ENCODE measurements at places on chromosomes 12 and 14.

DNA sequence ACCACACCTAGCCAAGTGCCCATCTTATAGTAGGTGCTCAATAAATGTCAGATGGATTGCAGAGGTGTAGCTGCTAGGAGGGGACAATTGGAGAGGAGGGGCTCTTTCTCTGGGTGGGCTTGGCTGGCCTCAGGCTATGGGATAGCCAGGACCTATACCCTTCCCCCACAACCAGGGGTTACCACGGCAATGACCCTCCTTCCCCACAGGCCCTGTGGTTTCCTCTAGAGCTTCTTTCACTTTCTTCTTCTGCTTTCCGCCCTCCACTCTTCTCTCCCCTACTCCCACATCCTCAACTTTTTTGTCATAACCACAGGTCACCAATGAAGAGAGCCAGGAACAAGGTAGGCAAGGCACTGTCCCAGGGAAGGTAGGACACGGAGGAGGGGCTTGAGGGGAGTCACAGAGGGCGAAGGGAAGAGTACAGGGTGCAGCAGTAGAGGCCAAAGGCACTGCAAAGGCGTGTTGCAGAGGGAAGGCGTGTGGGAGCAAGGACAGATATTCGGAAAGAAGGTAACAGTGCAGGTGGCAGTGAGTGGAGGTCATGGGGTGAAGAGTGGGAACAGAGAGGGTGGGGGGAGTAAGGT is 1.9 kb upstream of the ITGB7 start:
- peak overlapping the region; percentile 19 for H3K27ac ChIP-seq
- H3K36me3 ChIP-seq = no peaks in the 10 kb centered on the region
- no peak overlapping the region for H3K4me3 ChIP-seq
- DNase-seq = no peak
- H3K4me1 ChIP-seq = peaks cover 13% of the 10 kb centered on the region
- H3K27me3 ChIP-seq = no peaks in the 10 kb centered on the region

DNA sequence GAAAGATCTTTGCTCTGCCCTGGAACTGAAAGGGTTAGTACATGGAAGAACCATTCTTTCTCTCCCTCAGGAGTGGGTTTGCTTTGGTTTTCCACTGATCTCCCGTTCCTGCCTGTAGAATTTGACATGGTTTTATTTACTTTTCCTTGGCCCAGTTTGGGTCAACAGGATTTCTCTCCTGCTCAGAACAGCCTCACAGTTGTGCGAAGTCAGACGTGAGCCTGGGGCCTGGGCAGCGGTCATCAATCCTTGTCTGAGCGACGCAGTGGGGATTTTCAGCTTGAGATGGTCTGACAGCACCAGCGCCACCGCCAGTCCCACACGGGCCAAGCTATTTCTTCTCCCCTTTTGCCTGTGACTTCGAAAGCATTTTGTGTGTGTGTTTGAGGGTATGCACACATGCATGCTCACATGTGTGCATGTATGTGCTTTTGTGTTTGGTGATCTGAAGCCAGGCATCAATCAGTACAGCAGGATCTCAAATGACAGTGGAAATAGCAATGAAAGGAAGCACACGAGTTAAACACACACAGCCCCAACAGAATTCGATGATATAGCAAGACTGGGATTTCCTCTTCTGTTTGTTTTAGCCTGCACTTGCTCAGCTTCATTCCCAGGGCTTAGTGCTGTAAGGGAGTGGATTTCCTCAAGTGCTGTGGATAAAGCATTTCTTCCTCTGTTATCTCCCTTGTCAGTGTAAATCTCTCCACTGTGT is 58.3 kb downstream of the SMOC1 start:
- no peaks in the 10 kb centered on the region for H3K27me3 ChIP-seq
- no peak overlapping the region for H3K27ac ChIP-seq
- H3K4me3 ChIP-seq = no peak overlapping the region
- H3K36me3 ChIP-seq = no peaks in the 10 kb centered on the region

- no peaks in the 10 kb centered on the region for H3K4me1 ChIP-seq
- no peaks in the 10 kb centered on the region for H3K36me3 ChIP-seq
- no peak for DNase-seq
Measured at GRCh38 chr14:54211551-54212308, 185.1 kb upstream of the CDKN3 start.

GRCh38 chr12:27859648-27860047 is 79.6 kb upstream of the MANSC4 start:
- no peak for DNase-seq
- H3K4me1 ChIP-seq = no peaks in the 10 kb centered on the region
- no peaks in the 10 kb centered on the region for H3K27me3 ChIP-seq
- no peaks in the 10 kb centered on the region for H3K36me3 ChIP-seq

DNA sequence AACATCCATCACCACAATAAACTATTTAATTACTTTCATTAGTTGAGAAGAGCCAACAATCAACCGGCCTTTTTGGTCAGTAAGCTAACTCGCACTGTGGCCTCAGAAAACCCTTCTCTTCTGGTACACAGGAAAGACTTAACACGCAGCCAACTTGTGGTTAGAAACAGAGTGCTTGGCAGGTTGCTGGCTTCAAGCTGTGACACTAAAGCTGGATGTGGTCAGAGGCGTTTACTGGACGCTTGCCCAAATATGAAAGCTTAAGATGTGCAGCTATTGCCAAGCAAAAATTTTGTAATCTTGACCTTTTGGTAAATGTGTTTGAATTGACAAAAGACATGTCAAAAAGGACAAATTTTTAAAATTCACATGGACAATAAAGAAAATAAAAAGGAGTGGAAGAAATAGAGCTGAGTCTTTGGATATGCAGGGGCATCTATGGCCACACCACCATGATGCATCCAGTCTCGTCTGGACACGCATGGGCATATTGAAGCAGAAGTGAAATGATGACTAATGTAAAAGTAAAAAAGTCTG is 2.6 kb upstream of the KLRK1 start:
- H3K27me3 ChIP-seq = no peaks in the 10 kb centered on the region
- H3K27ac ChIP-seq = no peak overlapping the region
- H3K4me1 ChIP-seq = peaks cover 8% of the 10 kb centered on the region
- DNase-seq = peak; percentile 30

DNA sequence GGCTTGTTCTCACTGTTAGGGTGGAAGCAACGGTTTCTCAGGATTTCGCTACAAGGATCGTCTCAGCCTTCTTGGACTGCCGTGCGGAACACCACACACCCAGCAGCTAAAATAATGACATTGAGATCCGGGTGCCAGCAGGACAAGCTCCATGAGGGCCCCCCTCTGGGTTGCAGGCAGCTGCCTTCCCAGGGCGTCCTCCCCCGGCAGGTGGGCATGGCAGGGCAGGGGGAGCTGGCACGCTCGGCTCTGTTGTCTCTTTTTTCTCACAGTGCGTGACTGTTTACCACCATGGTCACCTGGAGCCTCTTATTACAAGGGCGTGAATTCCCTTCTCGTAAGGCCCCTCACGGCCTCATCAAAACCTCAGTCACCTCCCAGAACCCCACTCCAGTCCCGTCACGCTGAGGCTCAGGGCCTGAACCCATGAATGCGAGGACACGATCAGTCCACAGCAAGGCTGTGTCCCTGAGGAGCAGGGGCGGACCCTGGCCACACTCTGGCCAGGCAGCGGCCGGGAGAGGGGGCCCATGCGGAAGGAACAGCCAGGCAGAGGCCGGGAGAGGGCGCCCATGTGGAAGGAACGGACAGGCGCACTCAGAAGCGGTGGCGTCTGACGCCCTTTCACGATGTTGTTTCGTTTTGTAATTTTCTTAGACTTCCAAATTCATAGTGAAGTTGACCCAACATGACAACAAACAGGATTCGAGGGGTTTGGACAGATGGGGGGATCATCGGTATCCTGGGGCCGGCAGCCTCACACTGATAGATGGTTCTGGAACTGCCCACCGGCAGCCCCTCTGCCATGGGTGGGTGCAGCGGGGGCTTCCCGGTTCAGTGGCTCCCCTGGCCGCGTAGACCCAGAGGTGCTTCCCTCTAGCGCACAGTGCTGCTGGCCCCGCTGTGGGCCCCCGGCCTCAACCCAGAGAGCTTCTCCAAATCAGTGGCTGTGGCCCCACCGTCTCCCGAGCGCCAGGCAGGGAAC is 10.0 kb downstream of the LRCOL1 start:
- peaks cover 35% of the 10 kb centered on the region for H3K4me1 ChIP-seq
- peak; percentile 71 for DNase-seq
- H3K27me3 ChIP-seq = peaks cover 50% of the 10 kb centered on the region
- no peak overlapping the region for H3K27ac ChIP-seq
- peak overlapping the region; percentile 45 for H3K4me3 ChIP-seq

DNA sequence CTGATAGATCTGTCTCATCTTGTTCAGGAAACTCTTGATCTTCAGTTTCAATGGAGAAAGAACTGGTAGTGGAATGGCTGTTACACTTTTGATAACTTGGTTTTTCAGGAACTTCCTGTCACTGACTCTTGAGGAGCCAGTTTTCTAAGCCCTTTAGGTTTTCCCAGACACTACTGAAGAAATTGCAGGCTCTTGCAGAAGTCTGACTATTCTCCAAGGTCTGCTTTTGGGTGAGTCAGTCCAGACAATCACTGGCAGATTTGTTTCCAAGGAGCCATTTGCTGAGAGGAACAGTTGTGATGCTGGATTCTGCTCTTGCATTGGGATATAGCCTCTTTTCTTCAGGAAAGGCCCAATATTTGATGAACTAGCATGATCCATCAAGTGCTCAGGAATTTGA is 468.0 kb downstream of the FUT8 start:
- H3K27me3 ChIP-seq = no peaks in the 10 kb centered on the region
- no peak for DNase-seq
- H3K27ac ChIP-seq = no peak overlapping the region
- no peaks in the 10 kb centered on the region for H3K36me3 ChIP-seq

DNA sequence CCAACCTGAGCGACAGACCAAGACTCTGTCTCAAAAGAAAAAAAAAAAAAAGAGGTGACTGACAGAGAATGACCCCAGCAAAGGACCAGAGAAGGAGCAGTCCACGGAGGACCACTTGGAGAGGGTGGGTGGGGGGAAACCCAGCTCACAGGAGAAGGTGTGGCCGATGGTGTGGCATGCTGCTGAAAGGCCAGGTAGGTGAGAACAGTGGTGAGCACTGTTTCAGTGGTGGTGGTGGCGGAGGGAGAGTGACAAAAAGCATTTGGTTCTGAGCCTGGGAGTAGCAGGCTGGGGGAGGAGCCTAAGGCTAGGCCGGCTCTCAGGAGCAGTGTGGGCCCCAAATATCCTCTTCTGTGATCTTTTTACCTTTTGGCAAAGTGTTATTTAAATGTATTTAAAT is 63.8 kb downstream of the IRF2BPL start:
- no peaks in the 10 kb centered on the region for H3K27me3 ChIP-seq
- no peaks in the 10 kb centered on the region for H3K36me3 ChIP-seq
- H3K4me1 ChIP-seq = peaks cover 10% of the 10 kb centered on the region
- H3K4me3 ChIP-seq = no peak overlapping the region

- no peak overlapping the region for H3K4me3 ChIP-seq
- no peaks in the 10 kb centered on the region for H3K4me1 ChIP-seq
- H3K36me3 ChIP-seq = no peaks in the 10 kb centered on the region
- H3K27me3 ChIP-seq = no peaks in the 10 kb centered on the region
Measured at GRCh38 chr14:58171090-58171489, 19.1 kb upstream of the ARMH4 start.

DNA sequence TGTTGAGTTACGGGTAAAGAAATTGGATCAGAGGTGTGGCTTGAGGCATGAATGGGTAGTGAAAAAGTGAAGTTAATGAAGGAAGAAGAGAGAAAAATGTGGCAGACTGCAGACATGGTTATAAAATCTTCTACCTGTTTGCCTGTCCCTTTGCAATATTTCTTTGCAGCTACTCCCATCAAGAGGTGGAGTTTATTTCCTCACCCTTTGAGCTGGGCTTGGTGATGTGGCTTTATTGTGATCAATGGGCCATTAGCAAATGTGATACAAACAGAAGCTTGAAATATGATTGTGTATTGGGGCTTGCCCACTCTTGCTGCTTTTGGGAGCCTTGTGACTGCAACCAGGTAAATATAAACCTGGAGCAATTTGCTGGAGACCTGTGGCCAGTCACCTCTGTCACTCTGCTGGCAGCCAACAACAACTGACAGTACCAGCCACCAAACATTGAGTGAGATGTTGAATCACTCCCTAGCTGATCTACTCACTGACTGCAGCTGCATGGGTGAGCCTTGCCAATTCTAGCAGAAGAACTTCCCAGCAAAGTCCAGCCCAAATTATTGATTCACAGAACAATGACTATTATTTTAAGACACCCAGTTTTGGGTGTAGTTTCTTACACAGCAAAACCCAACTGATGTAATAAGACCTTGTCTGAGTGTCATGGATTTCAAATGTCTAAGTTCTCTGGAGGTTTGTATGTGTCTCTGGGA is 151.0 kb upstream of the ATP2B1 start:
- H3K27ac ChIP-seq = no peak overlapping the region
- H3K4me1 ChIP-seq = no peaks in the 10 kb centered on the region
- DNase-seq = no peak
- H3K36me3 ChIP-seq = no peaks in the 10 kb centered on the region

DNA sequence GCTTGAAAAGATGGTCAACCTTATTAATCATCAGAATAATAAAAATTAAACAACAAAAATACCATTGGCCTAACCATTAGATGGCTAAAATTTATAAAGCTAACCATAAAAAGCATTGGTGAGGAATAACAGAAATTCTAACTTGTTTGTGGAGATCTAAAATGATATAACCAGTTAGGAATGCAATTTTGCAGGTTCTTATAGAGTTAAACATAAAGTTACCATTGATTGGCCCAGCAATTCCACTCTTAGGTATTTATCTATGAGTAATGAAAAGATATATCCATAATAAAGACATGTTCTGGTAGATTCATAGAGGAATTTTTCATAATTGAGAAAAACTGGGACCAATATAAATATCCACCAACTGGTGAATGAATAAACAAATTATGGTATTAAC is 1098.6 kb downstream of the FSCB start:
- no peak overlapping the region for H3K4me3 ChIP-seq
- DNase-seq = no peak
- H3K36me3 ChIP-seq = no peaks in the 10 kb centered on the region
- no peak overlapping the region for H3K27ac ChIP-seq
- no peaks in the 10 kb centered on the region for H3K4me1 ChIP-seq

GRCh38 chr14:49946320-49947141 is 53.6 kb downstream of the ARF6 start:
- peak; percentile 49 for DNase-seq
- H3K27ac ChIP-seq = peak overlapping the region; percentile 62
- H3K4me3 ChIP-seq = no peak overlapping the region
- H3K36me3 ChIP-seq = no peaks in the 10 kb centered on the region

GRCh38 chr12:92503029-92503931 is 199.5 kb upstream of the PLEKHG7 start:
- no peak for DNase-seq
- H3K27me3 ChIP-seq = no peaks in the 10 kb centered on the region
- H3K4me1 ChIP-seq = peaks cover 39% of the 10 kb centered on the region
- peak overlapping the region; percentile 82 for H3K27ac ChIP-seq
- H3K4me3 ChIP-seq = no peak overlapping the region
- H3K36me3 ChIP-seq = no peaks in the 10 kb centered on the region

DNA sequence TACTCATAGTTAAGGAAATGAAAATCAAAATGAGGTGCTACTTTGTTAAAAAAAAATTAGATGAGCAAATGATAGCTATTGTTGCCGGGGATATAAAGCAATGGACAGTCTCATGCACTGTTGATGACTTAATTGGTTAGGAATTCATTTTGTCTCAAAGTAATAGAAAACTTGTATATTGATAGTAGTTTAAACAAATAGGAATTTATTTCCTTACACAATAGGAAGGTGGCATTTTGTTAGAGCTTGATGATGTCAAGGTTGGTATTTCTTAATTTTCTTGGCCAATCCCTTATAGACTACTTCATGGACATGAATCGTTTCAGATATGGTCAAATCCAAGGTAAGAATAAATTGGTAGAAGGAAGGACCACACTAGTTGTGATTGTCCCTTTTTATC is 7.8 kb downstream of the PRPF39 start:
- no peaks in the 10 kb centered on the region for H3K27me3 ChIP-seq
- H3K36me3 ChIP-seq = peaks cover 10% of the 10 kb centered on the region
- H3K27ac ChIP-seq = no peak overlapping the region

- no peak overlapping the region for H3K27ac ChIP-seq
- H3K4me1 ChIP-seq = no peaks in the 10 kb centered on the region
- peaks cover 10% of the 10 kb centered on the region for H3K27me3 ChIP-seq
- no peak for DNase-seq
- no peak overlapping the region for H3K4me3 ChIP-seq
- H3K36me3 ChIP-seq = no peaks in the 10 kb centered on the region
Measured at GRCh38 chr12:241266-241665, 21.4 kb downstream of the SLC6A13 start.

Measured in transverse colon (tissue), 4 donors.